ENCODE measurements at places on chromosomes 2 and 18. TPM values are rescaled to one million over a fixed set of nuclear protein-coding genes. Genes with fewer than 3 reads are reported as not detected.

The IL36B gene
- not detected for total RNA-seq

The PID1 gene
- not detected for total RNA-seq

The GCG gene
- total RNA-seq = not detected

The CPLX4 gene
- total RNA-seq = not detected

The TMEM178A gene
- not detected for total RNA-seq

DNA sequence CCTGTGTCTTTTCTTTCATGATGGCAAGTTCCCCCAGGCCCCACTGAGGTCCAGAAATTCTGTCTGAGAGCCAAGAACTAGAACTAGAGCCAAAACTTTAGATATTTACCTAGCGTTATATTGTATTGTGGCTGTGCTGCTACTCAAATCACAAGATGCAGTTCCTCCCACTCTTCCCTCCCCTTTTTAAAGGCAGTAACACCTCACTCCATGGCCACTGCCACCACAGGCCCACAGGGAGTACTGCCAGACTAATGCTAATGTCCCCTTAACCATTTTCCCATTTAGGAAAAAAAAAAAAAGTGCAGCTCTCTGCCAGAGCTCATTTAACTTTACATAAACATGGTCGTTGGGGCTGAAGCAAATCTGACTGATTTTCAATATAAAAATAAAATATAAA is 99.7 kb upstream of the KYNU start:
- H3K36me3 ChIP-seq = no peaks in the 10 kb centered on the region
- no peak overlapping the region for H3K27ac ChIP-seq
- DNase-seq = no peak
- no peaks in the 10 kb centered on the region for H3K4me1 ChIP-seq
- H3K4me3 ChIP-seq = no peak overlapping the region
- no peaks in the 10 kb centered on the region for H3K27me3 ChIP-seq

GRCh38 chr2:200585730-200586643 is at the start of gene AOX1:
TSS of gene AOX1 (plus strand) at chr2:200586014. CDS start at chr2:200586109, 95 bp downstream.
- peak within 1 kb of the TSS; percentile 76 for H3K4me3 ChIP-seq
- H3K4me1 ChIP-seq = peaks cover 15% of the 10 kb centered on the region
- DNase-seq = no peak
- no peak within 1 kb of the TSS for H3K27ac ChIP-seq

GRCh38 chr2:233422050-233422639 is 67.9 kb downstream of the DGKD start:
- DNase-seq = peak; percentile 68
- H3K4me1 ChIP-seq = peaks cover 86% of the 10 kb centered on the region
- peaks cover 38% of the 10 kb centered on the region for H3K36me3 ChIP-seq
- H3K27me3 ChIP-seq = no peaks in the 10 kb centered on the region
- peak overlapping the region; percentile 79 for H3K27ac ChIP-seq

- H3K27me3 ChIP-seq = peaks cover 7% of the 10 kb centered on the region
- no peak overlapping the region for H3K4me3 ChIP-seq
Measured at GRCh38 chr2:85920810-85921545, 32.2 kb upstream of the ST3GAL5 start.

- no peak overlapping the region for H3K27ac ChIP-seq
- DNase-seq = no peak
- H3K4me1 ChIP-seq = no peaks in the 10 kb centered on the region
Measured at GRCh38 chr2:32772638-32773447, 145.0 kb downstream of the TTC27 start.

- no peaks in the 10 kb centered on the region for H3K36me3 ChIP-seq
- DNase-seq = no peak
- H3K27ac ChIP-seq = no peak overlapping the region
- no peak overlapping the region for H3K4me3 ChIP-seq
Measured at GRCh38 chr18:29157057-29157780, 980.3 kb upstream of the CDH2 start.

- H3K4me1 ChIP-seq = no peaks in the 10 kb centered on the region
- no peak overlapping the region for H3K27ac ChIP-seq
- H3K27me3 ChIP-seq = peaks cover 4% of the 10 kb centered on the region
- H3K36me3 ChIP-seq = no peaks in the 10 kb centered on the region
- no peak for DNase-seq
Measured at GRCh38 chr2:15809404-15809803, 130.9 kb upstream of the MYCN start.

DNA sequence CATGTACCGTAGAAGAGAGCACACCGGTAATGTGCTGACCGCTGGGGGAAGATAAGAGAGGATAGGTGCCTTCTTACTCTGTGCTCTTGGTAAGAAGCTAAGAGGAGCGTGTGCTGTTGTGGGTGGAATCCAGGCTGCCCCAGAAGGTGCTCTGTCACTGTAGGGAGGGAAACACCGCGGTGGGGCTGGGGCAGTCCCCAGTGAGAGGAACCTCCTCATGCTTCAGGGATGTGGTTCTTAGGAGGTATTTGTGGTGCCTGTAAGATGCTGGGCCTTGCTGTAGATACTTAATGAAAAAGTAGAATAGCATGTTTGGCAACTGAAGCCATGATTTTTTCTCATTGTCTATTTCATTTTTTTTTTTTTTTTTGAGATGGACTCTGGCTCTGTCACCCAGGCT is 1.1 kb downstream of the COLEC11 start:
- no peak for DNase-seq
- H3K27me3 ChIP-seq = peaks cover 12% of the 10 kb centered on the region
- peaks cover 30% of the 10 kb centered on the region for H3K4me1 ChIP-seq
- H3K27ac ChIP-seq = no peak overlapping the region

GRCh38 chr2:176504440-176504839 is 235.2 kb downstream of the MTX2 start:
- no peak for DNase-seq
- peaks cover 22% of the 10 kb centered on the region for H3K27me3 ChIP-seq
- peaks cover 5% of the 10 kb centered on the region for H3K4me1 ChIP-seq
- no peak overlapping the region for H3K27ac ChIP-seq
- H3K4me3 ChIP-seq = no peak overlapping the region
- no peaks in the 10 kb centered on the region for H3K36me3 ChIP-seq

DNA sequence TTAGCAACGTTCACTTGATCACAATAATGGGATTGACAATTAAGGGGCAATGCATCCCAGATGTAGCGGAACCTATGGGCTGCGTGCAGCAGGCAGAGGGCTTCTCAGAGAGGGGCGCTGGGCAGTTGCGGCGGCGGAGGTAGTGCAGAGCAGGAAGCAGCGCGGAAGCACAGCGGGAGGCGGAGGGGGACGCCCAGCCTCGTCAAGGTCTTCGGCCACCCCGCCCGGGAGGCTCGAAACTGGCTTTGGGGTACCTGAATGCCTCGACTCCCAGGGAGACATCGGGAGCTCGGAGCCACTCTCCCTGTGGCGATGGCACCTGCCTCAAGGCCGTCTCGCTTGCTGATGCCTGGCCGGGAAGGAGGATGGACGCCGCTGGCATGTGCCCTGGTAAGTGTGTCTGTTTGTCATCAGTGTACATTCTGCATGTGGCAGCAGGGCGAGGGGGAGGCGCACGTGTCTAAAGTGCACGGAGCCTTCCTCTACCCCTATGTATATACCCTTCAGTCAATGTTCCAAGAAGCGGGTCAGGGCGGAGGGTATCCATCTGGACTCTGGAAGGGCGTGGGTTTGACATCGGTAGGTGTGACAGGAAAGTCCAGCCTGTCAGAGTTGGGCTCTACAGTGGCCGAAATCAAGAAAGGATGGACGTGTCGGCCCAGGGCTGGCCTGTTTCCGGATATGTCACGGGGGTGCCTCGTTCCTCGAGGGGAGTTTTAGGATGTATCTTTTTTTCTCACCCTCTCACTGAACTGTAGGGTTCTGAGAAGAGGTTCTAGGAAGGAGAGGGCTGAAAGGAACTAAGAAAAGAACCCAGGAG is 7.5 kb upstream of the SP9 start:
- no peak for DNase-seq
- peaks cover 15% of the 10 kb centered on the region for H3K4me1 ChIP-seq
- peaks cover 88% of the 10 kb centered on the region for H3K27me3 ChIP-seq
- peak overlapping the region; percentile 43 for H3K27ac ChIP-seq
- H3K36me3 ChIP-seq = no peaks in the 10 kb centered on the region
- H3K4me3 ChIP-seq = peak overlapping the region; percentile 77

DNA sequence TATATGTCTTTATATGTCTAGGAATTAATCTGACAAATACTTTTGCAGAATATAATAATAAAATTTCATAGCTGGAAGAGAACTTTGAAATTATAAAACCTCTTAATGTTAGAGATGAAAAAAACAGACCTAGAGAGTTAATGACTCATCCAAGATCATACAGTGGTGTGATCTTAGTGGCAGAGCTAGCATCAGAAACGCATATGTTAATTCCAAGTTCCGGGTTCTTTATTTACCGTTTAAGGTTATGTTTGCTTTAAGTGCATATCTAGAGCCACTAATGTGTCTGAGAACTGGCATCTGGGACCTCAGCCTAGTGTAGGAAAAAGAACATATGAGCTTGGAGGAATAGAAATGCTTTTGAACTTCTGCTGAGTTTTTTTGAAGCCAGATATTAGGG is 24.3 kb downstream of the CERS6 start:
- H3K27me3 ChIP-seq = no peaks in the 10 kb centered on the region
- H3K4me1 ChIP-seq = peaks cover 22% of the 10 kb centered on the region
- peaks cover 4% of the 10 kb centered on the region for H3K36me3 ChIP-seq
- H3K4me3 ChIP-seq = no peak overlapping the region

DNA sequence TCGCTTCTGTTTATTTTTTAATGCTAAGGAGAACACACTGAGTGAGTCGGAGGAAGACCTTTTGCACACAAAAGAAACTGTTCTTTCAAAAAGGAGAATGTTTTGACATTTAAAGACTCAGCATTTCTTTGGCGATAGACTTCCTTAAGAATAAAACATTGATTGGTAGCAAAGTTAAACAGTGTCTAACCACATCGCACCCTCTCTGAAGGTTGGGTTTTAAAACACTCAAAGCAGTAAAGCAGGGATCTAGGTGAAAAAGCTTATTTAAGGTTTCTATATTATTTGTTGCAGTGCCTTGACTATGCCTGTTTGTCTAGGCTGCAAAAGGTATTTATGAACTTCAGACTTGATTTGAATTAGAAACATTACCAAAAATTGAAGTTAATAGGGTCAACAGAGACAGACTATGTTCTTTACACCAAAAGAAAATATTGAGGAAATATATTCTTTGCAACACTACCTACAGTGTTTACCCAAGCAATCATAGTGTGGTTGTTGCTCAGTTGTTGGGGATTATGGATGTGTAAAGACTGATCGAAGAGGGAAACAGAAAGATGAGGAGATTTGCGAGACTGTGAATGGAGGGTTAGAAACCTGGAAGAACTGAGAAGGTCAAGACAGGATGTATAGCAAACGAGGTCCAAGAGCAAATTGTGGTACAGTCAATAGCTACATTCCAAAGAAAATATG is 297.8 kb upstream of the SLC39A10 start:
- no peak for DNase-seq
- H3K27me3 ChIP-seq = no peaks in the 10 kb centered on the region
- no peak overlapping the region for H3K4me3 ChIP-seq
- H3K27ac ChIP-seq = no peak overlapping the region

GRCh38 chr2:98540536-98540935 is 67.8 kb downstream of the COA5 start:
- H3K36me3 ChIP-seq = peaks cover 54% of the 10 kb centered on the region
- DNase-seq = no peak
- no peak overlapping the region for H3K27ac ChIP-seq
- peaks cover 22% of the 10 kb centered on the region for H3K4me1 ChIP-seq
- H3K27me3 ChIP-seq = no peaks in the 10 kb centered on the region
